ENCODE measurements at places on chromosomes 6 and 20.

GRCh38 chr20:51995551-51995951, 193.2 kb upstream of the SALL4 start:
- DNase-seq = no peak

DNA sequence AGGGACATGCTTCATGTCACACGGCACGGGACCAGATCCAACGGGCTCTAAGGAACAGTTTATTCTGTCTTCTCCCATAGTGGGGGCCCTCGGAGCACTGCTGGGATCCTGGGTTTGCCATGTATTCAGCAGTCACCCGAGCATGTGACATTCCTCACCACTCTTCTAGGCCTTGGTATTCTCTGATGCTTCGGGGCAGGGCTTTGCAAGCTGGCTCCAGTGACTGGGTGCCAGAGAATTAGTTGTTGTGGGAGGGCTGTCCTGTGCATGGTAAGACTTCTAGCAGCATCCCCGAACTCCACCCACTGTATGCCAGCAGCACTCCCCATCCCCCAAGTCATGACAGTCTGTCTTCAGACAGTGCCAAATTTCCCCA, 5.4 kb downstream of the CCN5 start:
- peak; percentile 93 for DNase-seq

- DNase-seq = peak; percentile 77
These were observed 990 bp downstream of the ZFP57 start for GRCh38 chr6:29679962-29680361.

DNA sequence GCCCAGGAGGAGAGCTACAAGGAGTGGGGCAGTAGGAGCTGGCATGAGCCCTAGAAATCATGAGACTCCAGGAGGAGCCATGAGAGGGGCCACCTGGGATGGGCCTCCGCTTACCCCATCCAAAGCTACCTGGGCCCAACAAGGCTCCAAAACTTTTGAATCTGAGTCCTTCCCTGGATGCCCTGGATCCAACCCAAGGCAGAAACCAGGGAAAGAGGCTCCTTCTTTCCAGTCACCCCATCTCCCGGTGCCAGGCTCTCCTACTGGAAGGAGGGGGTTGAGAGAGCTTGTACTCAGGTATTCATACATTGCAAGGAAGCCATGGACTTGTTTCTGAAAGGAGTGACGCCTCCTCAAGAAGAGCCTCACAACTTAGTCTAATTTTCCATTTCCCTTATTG, 7.8 kb upstream of the SIRPG start:
- no peak for DNase-seq

GRCh38 chr6:57267586-57268293, 45.6 kb upstream of the RAB23 start:
- peak; percentile 89 for DNase-seq

- DNase-seq = no peak
These were observed 298.8 kb upstream of the MAP3K7 start for GRCh38 chr6:90885611-90886056.

DNA sequence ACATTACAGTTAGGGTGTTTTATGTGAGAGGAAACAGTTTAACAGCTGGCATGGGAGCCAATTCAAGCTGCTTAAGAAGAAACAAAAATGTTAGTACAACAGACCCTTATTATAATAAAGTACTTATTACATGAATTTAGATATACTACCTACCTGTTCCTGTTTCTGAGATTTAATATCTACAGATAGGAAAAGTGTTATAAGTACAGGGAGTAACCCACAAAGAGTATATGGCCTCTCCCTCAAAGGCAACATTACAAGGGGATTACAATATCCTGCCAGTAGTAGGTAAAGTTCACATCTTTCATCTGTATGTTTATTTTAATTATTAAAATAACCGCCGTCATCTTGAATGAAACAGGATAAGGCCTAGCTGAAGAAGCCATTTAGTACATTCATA, 1.8 kb upstream of the ME1 start:
- DNase-seq = no peak

DNA sequence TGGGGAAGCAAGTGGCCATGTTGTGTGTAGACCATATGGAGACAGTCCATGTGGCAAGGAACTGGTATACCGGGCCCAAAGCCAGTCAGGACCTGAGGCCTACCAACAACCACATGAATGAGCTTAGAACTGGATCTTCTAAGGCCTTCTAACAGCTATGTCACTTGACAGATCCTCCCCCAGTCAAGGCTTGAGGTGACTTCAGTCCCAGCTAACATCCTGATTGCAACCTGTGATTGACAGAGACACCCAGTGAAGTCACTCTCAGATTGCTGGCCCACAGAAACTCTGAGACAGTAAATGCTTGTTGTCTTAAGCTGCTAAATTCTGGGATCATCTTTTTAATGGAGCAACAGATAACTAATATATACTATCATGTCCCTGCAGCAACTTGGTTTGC, 32.9 kb downstream of the AHI1 start:
- DNase-seq = no peak

DNA sequence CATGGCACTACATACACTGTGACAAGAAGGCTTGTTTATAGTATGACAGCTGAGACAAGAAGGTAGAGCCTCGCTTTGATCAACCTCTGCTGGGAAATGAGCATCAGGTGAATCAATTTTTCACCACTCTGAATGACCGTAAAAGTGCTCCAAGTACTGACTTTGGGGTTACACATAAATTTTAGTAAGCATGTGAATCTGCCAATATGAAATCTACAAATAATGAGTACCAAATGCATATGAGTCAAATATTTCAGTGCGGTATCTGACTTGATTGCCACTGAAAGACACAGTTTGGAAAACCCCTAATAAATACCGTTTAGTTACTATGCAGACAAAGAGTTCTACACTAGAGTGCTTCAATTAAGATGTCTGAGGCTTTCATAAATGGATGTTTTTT, 77.8 kb downstream of the ATG5 start:
- DNase-seq = no peak
